Activated gamma-delta T cell treated with Interleukin-2 at 50 U/mL for 16 hours (primary cell): ENCODE measurements at places on chromosomes 2 and 18.

- no peak for DNase-seq
These were observed 888 bp upstream of the ADCY3 start for GRCh38 chr2:24920809-24921441.

DNA sequence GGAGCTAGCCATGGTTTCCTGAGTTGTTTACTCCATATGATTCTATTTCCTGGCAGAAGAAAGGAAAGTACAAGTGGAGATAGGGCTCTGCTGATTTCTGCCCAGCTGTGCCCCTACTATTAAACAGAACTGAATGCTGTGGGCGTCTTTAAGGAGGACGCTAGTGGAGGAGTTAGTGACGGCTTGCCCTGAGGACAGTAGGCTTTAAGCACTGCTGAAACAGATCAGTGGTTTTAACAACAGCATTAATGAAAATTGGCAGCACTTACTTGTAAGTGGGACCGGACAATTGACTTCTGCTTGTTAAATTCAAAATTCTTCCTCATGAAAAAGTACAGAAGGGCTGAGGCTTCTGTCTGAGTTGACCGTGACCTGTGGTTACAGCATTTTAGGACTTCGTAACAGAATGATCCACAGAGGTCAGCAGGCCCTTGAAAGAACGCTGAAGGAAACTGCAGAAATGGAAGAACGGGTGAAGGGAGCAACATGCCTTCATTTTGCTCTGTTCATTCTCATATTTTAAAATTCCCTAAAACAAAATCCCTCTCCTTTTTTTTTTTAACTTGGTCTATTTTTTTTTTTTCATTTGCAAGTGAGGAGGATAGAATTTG is 80.6 kb upstream of the CCDC195 start:
- no peak for DNase-seq

GRCh38 chr18:66638856-66639629 is 35.2 kb upstream of the CDH19 start:
- DNase-seq: no peak

- no peak for DNase-seq
These were observed 237.0 kb downstream of the IKZF2 start for GRCh38 chr2:212914392-212914791.

- no peak for DNase-seq
These were observed 82.8 kb downstream of the TEX51 start for GRCh38 chr2:126981476-126981875.
